ENCODE measurements at places on chromosomes 3 and 15. TPM values are rescaled to one million over a fixed set of nuclear protein-coding genes. Genes with fewer than 3 reads are reported as not detected.

Gene RAMAC
- 17.3 TPM for total RNA-seq

Gene LMOD3
- total RNA-seq, result 0.10 TPM

Gene ZNF774
- 3.0 TPM for total RNA-seq

Gene SEMA4B
- 84.4 TPM for total RNA-seq

Gene LRRC28
- total RNA-seq, result 26.0 TPM

Gene SLC2A2
- not detected for total RNA-seq

Gene C3orf20
- 0.30 TPM for total RNA-seq

Gene GPR27
- total RNA-seq, result 10.6 TPM

Gene SST
- not detected for total RNA-seq

Gene EPHB3
- total RNA-seq, result 1.8 TPM

Gene KCNMB3
- 9.1 TPM for total RNA-seq

Gene PSTPIP1
- total RNA-seq, result 82.6 TPM

Gene CFAP20DC
- total RNA-seq, result 0.77 TPM

Gene TMEM45A
- total RNA-seq, result 13.4 TPM

Gene GOLGA6L10
- total RNA-seq, result 0.98 TPM

Gene ITPKA
- total RNA-seq, result not detected

Gene LDHAL6B
- total RNA-seq, result not detected

Gene BFSP2
- total RNA-seq, result 1.5 TPM

Gene ANKUB1
- total RNA-seq, result not detected

Gene HESX1
- 1.3 TPM for total RNA-seq

Gene C3orf80
- 2.3 TPM for total RNA-seq

Gene EAF2
- 24.9 TPM for total RNA-seq

Gene LYZL4
- not detected for total RNA-seq

Gene GSK3B
- total RNA-seq, result 58.1 TPM

Gene B2M
- total RNA-seq, result 6,198 TPM

Gene RBP2
- not detected for total RNA-seq

Gene CLDN18
- not detected for total RNA-seq

Gene CHRFAM7A
- total RNA-seq, result 1.6 TPM

Gene LSM3
- total RNA-seq, result 13.2 TPM

Gene PLA2G4B
- total RNA-seq, result 14.4 TPM

Gene CAND2
- total RNA-seq, result 7.8 TPM

Gene TMCC1
- total RNA-seq, result 38.3 TPM

Gene AGBL1
- not detected for total RNA-seq

Gene SLITRK3
- not detected for total RNA-seq

Gene TM6SF1
- total RNA-seq, result 12.3 TPM

Gene GRK7
- not detected for total RNA-seq

Gene QRICH1
- total RNA-seq, result 105 TPM

Gene PLCL2
- 53.4 TPM for total RNA-seq

Gene SLC22A13
- 0.68 TPM for total RNA-seq

Gene SEMA3G
- 20.2 TPM for total RNA-seq

Gene CNTN3
- 4.2 TPM for total RNA-seq

Gene HDDC3
- 25.9 TPM for total RNA-seq

Gene MESP2
- not detected for total RNA-seq

Gene GABRR3
- not detected for total RNA-seq

Gene SI
- total RNA-seq, result not detected

Gene PLSCR2
- 0.66 TPM for total RNA-seq

Gene EXD1
- not detected for total RNA-seq

Gene NR2E3
- total RNA-seq, result not detected

Gene DAPK2
- total RNA-seq, result 18.4 TPM
